Renal cortical epithelial cell (primary cell): ENCODE measurements at places on chromosomes 6 and 20.
A peak's percentile ranks its signal among the peaks of the same experiment; 100 is the strongest.

DNA sequence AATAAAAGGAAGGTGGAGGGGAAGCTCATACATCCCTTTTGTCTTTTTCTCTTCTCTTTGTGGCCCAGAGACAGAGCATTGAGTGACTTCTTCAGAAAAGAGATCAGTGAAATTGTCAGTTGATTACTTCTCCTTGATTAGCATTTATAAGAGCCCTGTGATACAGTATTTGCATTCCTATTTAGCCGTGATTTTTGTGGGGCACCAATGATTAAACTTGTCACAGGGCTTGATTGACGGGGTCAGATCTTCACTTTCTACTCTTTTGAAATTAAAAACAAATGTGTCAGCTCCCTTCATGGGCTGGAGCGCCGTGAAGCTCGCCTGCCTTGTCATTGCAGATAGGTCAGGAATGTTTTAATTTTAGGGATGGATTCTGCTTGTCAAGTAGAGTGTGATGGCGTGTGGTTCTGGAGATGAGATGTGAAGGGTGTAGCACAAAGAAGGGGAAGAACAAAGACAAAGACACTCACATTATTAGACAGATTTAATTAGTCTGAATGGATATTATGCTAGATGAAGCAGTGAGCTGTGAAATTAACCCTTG, 166.8 kb downstream of the ZNF217 start:
- DNase-seq = no peak

DNA sequence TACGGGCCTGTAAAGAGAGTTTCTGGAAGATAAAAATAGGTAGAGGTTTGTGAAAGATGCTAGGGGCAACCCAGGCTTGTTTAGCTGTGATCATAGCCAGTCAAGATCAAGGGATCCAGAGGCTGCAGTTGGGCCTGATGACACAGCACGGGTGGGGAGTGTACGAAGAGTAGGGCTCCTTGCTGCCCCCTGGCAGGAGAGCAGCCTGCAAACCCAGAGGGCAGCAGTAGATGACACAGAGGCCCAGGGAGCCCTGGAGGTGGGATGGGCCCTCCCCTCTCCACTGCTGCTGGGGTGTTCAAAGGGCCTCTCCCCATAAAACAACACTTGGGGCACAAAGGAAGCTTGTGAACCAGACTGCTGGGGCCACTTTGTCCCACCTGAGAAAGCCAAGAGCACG, 47.2 kb downstream of the VEGFA start:
- no peak for DNase-seq

GRCh38 chr6:100575921-100576320, 111.2 kb upstream of the SIM1 start:
- DNase-seq = no peak

GRCh38 chr6:137768935-137769334, 98.1 kb upstream of the TNFAIP3 start:
- DNase-seq = no peak

GRCh38 chr20:11132819-11133415, 459.1 kb upstream of the JAG1 start:
- DNase-seq = peak; percentile 29

DNA sequence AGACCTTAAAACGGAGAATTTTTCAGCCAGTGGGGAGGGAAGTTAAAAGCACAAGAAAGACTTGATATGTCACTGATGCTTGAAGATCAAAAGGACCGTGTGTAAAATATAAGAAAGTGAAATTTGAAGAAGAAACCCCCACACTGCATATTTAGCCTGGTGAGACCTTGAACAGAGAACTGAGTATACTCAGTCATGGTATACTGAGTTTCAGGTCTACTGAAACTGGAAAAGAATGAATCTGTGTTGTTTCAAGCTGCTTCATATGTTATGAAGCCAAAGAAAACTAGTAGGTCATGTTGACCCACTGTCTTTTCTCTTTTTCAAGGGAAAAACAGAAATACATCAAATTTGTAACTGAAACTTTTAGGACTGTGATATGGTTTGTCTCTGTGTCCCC, 443.8 kb upstream of the GJE1 start:
- no peak for DNase-seq

- DNase-seq = peak; percentile 70
Measured at GRCh38 chr6:33018904-33019303, 9.5 kb upstream of the HLA-DOA start.

- DNase-seq = no peak
Measured at GRCh38 chr20:60295214-60295613, 337.0 kb downstream of the CDH26 start.

DNA sequence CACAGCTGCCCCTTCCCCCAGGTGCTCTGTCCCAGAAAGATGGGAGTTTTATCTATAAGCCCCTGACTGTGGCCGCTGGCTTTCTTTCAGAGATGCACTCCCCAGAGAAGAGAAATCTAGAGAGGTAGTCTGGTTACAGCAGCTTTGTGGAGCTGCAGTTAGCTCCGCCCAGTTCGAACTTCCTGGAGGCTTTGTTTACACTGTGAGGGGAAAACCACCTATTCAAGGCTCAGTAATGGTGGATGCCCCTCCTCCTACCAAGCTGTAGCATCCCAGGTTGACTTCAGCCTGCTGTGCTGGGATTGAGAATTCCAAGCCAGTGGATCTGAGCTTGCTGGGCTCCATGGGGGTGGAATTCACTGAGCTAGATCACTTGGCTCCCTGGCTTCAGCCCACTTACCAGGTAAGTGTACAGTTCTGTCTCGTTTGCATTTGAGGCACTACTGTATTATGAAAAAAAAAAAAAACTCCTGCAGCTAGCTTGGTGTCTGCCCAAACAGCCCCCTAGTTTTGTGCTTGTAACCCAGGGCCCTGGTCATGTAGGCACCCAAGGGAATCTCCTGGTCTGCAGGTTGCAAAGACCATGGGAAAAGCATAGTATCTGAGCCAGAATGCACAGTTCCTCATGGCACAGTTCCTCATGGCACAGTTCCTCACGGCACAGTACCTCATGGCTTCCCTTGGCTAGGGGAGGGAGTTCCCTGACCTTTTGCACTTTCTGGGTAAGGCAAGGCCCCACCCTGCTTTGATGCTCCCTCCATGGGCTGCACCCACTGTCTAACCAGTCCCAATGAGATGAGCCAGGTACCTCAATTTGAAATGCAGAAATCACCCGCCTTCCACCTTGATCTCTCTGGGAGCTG, 275.0 kb downstream of the CENPW start:
- DNase-seq = no peak

GRCh38 chr6:116244284-116244683, 9.6 kb downstream of the TSPYL4 start:
- DNase-seq = no peak

- no peak for DNase-seq
Measured at GRCh38 chr6:22421198-22421597, 124.4 kb upstream of the PRL start.
